ENCODE measurements at places on chromosomes 13 and 19.

DNA sequence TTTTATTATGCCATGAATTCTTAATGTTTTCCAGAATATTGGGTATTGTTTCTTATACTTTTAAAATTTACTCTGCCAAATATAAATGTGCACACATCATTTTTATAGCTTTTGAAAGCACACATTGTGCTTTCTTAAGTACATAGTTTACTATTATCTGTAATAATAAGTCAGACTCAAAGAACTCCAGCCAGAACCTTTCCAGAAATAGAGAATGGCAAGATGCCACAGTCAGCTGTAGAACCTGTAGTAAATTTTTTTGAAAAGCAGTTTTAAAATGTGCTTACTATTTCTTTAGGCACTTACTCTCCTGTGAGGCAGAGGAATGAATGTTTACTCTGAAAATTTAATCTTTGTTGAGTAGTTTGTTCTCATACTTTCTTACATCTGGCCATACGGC, 1287.1 kb downstream of the PCDH9 start:
- peak; percentile 3 for DNase-seq

- peak; percentile 49 for DNase-seq
Observed at GRCh38 chr19:41872775-41873647, 4.1 kb upstream of the CD79A start.

DNA sequence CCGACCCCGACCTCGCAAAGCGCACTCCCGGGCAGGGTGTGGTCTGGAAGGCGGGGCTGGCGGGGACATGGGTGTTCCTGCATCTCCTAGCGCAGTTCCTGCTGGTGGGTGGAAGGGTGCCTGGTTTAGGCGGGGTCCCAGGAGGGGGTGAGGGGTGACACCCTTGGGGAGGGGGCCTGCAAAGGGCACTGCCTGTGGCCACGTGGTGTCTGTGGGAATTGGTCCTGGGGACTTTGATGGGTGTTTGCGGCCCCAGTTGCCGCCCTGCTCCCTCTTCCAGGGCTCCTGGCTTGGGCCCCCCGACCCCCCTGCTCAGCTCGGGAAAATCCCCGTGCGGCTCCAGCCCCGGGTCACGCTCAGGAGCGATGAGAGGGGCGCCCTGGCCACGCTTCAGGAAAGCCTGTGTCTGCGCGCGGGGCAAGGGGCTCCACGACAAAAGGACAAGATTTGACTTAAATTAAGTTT, 19.1 kb downstream of the WTIP start:
- no peak for DNase-seq

GRCh38 chr13:44031555-44031954, 151.9 kb downstream of the LACC1 start:
- no peak for DNase-seq

DNA sequence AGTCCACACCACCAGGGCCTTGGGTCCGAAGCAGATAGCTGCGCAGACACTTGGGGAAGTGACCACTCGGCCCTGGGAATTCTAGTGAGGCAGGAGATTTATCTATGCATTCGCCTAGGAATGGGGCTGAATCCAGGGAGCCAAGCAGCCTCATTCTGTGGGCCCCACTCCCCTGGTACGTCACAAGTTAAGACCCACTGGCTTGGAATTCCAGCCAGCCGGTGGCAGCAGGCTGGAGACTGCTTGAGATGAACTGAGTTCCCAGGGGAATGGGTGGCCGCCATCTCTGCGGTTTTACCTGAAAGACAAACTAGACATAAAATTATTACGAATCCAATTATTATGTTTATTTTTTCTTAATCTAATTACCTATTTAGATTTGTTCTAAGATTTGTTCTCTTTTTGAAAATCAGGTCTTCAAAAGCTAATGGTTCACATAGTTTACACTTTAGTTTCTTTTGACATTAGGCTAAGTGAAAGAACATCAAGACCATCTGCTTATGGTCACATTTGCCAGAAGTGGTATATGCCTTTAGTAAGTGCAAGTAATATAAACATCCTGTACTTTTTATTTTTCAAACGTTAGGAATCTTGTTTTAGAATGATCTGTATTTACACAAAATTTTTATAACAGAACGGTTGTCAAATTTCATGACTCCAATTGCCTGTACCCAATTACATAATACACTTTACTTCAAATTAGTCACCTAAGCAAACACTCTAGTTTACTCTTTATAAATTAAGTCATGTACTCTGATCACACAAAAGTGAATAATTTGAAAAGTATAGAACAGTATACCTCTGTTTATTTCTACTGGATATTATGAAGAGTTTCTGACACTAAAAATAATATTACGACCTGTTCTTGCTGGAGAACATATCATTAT, 74.4 kb downstream of the SLITRK6 start:
- DNase-seq, result no peak

GRCh38 chr13:92460479-92460878, 766.1 kb upstream of the GPC6 start:
- DNase-seq, result peak; percentile 2

- DNase-seq, result peak; percentile 87
Observed at GRCh38 chr13:42821437-42821836, 40.1 kb downstream of the FAM216B start.

DNA sequence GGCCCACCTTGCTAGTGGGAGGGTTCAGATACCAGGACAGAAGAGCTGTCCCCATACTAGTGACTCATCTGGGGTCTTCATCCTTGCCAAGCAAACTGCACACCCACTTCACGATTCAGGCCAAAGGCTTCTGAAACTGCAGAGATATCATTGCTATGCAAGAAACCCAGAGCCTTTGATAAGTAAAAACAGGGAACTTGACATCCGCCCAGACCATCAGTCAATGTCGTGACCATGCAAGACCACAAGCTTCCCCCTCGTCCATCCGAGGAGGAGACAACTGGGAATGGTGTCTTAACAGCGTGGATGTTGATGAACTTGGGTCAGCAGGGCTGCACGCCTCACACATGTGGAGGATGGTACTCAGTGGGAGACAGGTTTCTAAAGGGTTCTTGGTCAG, 58.0 kb downstream of the ABCC4 start:
- DNase-seq, result no peak

DNA sequence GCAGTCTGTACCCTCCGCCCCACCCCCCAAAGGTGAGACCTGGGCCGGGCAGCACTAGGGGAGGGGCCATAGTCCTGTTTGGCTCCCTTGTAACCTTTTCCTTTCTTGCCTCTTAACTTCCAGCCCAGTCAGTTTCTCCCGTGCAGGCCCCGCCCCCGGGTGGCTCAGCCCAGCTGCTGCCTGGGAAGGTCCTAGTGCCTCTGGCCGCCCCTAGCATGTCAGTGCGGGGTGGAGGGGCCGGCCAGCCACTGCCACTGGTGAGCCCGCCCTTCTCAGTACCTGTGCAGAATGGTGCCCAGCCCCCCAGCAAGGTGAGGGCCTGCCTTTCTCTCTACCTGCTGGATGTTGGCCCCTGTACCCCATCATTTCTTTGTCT, 10.5 kb upstream of the PRR19 start:
- no peak for DNase-seq

DNA sequence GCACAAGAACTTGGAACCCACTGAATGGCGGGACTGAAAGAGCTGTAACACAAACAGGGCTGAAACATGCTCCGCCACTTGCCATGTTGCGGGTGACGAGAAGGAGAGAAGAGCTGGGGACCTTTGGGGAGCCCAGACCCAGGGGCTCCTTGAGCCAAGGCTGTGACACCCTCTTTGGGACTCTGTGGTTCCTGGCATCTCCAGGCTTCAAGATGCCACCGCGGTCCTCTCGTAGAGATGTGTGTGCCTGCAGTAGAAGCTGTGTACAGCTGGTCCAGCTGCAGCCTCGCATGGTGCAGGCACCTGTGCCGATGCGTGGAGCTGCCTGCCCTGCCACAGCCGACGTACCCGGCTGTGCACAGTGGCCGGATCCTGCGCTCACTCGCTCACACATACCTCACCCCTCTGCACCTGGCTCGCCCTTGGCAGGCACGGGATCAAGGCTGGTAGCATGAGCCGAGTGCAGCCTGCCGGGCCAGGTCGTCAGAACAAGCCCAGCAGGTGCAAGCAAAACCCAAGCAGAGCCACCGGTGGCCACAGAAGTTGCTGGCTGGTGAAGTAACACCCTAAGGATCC, 1385.8 kb downstream of the PCDH9 start:
- no peak for DNase-seq

DNA sequence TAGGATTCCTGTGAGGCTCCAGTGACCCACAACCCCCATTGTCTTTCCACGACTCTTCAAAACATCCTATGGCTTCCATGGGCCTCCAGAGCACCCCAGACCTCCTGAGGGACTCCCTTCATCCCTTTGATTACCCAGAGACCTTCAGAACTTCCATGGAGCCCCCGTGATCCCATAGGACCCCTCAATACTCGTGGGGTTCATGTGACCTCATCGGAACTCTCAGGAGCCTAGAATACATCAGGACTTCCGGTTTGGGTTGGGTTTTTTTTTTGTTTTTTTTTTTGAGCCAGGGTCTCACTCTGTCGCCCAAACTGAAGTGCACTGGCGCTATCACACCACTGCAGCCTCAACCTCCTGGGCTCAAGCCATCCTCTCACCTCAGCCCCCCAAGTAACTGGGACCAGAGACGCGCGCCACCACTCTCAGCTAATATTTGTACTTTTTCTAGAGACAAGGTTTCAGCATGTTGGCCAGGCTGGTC, 774 bp downstream of the ALDH16A1 start:
- no peak for DNase-seq

- no peak for DNase-seq
Observed at GRCh38 chr13:44089452-44089851, 209.7 kb downstream of the LACC1 start.

GRCh38 chr19:17947815-17948513, 15.1 kb downstream of the CCDC124 start:
- peak; percentile 90 for DNase-seq
